ENCODE measurements at places on chromosomes 2 and 18. TPM values are rescaled to one million over a fixed set of nuclear protein-coding genes. Genes with fewer than 3 reads are reported as not detected.

The SLC66A3 gene
- total RNA-seq: 35.7 TPM

The C2orf80 gene
- total RNA-seq: not detected

The CD8A gene
- not detected for total RNA-seq

The KLHL29 gene
- 1.1 TPM for total RNA-seq

The DSG4 gene
- not detected for total RNA-seq

The SCN7A gene
- total RNA-seq: not detected

The NBAS gene
- total RNA-seq: 19.1 TPM

The MLPH gene
- not detected for total RNA-seq

The SERPINB13 gene
- not detected for total RNA-seq
